Left cardiac atrium (tissue), 4 donors: ENCODE measurements at places on chromosomes 3 and 15. TPM values are rescaled to one million over a fixed set of nuclear protein-coding genes. Genes with fewer than 3 reads are reported as not detected.

HCN4 gene
- total RNA-seq, result 5.9 TPM

SH3GL3 gene
- 0.38 TPM for total RNA-seq

GATA2 gene
- total RNA-seq, result 23.8 TPM

DPPA4 gene
- total RNA-seq, result not detected

PRR20G gene
- total RNA-seq, result not detected

GOLGA6L9 gene
- total RNA-seq, result 0.97 TPM

DNA sequence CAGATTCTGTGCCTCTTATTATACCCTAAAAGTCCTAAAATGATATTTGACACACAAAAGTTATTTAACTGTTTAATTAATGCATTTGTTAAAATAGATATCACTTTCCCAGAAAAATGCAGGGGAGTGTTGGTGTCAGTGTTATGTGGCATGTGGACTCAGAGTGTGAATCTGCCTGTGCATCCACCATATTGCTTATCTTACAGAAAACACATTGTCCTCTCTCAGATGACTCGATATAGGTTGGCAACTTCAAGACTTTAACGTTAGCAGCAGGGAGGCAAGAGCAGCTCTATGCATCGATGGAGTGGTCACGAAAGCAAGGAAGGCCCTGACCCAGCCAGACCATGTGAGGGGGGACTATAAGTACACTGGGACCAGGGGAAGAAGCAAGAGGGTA, 165.4 kb upstream of the DCBLD2 start:
- DNase-seq, result no peak

DNA sequence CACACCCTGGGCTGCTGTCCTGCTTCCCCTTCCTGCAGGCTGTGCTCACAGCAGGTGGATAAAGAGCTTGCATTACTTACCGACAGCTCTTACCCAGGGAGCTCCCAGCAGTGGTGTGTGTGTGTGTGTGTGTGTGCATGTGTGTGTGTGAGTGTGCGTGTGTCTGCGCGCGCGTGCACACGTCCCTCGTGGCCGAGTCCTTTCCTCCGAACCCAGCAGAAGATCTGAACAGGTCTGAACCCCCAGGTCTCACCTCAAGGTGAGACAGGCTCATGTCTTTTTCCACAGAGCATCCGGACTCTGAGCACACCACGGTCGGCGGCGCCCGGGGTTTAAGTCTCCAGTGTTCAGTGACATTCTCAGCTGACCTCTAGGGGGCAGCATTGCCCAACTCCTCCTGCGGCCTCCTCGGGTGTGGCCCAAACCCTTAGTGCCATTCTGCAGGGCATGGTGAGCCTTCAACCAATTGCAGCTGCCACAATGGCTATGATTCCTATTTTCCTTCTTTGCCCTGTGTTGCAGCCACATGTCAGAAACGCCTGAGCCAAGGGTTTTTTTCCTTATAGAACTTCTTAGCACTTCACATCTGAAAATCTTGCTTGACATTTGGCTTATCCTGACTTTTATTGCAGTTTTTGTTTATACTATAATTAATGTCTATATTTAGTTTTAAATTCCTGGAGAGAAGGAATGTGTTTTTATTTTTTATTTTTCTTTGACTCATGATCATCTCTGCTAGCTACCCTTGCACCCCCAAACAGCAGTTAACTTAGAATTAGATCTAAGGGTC, 64.1 kb upstream of the KLHL25 start:
- peak; percentile 66 for DNase-seq

DNA sequence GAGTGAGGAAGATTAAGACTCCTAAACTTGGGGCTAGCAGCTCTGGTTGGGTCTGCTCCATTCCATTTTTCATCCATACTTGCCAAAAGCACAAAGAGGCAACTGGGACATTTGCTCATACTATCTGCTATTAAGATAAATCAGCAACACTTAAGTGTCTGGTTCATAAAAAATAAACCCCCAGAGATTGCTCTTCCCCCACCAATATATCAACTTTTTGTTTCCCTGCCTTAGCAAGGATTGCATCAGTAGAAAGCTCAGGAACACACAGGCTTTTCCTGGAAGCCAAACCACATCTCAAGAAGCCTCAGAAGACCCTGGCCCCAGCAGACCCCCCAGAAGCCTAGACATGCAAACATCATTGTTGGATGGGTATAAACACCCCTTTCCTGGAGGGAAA, 232.4 kb upstream of the WNT5A start:
- no peak for DNase-seq

- no peak for DNase-seq
Measured at GRCh38 chr3:15977598-15978232, 179.9 kb upstream of the ANKRD28 start.

GRCh38 chr3:182862159-182862860, 69.0 kb downstream of the ATP11B start:
- no peak for DNase-seq

DNA sequence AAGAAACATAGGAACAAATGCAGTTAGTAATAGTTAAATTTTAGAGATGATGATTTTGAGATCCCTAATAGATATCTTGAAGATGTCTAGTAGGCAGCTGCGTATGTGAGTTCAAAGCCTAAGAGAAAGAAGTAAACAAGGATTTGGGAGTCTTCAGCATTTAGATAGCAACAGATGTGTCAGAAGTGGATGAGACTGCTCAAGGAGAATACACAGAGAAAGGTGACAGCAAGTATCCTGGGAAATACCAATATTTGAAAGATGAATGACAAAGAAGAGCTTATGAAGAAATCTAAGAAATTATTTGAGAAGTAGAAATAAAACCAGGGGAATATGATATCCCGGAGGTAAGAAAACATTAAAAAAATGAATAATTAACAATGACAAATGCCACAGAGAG, 130.9 kb downstream of the PCCB start:
- DNase-seq, result no peak

DNA sequence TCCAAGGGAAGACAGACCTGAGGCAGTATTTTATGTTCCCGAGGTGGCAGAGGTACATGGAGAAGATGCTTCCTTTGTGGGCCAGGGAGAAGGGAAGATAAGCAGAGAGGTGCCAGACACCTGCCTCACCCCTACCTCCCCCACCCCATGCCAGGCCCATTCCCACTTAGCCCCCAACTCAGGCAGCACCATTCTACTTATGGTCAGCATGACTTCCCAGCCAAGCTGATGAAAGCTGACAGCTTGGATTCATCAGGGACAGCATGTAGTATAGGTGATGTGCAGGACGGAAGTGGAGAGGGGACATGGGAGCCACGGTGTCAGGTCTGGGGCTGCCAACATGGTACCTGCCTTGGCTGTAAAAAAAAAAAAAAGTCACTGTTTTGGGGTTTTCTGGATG, 57.5 kb upstream of the CSPG4 start:
- no peak for DNase-seq

- DNase-seq, result no peak
Measured at GRCh38 chr3:37862903-37863815, 1.5 kb downstream of the CTDSPL start.

DNA sequence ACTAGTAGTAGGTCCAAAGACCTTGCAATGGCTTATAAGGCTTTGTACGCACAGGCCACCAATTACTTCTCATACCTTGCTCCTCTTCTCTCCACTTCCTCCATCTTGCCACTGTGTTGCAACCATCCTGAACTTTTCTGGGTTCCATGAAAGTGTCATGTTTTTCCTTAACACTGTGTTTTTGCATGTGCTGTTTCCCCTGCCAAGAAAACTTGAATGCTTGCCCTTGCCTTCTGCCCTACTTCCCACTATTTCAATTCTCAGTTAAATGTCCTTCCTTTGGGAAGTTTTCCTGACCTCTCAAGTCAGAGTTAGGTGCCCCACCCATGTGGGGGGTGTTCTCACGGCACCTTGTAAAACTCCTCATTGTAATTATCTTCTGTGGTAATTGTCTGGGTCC, 182.8 kb downstream of the THRB start:
- no peak for DNase-seq

- DNase-seq, result peak; percentile 87
Measured at GRCh38 chr3:39146611-39147591, 6.5 kb downstream of the CSRNP1 start.

- peak; percentile 71 for DNase-seq
Measured at GRCh38 chr15:41585127-41586047, 26.4 kb downstream of the TYRO3 start.

DNA sequence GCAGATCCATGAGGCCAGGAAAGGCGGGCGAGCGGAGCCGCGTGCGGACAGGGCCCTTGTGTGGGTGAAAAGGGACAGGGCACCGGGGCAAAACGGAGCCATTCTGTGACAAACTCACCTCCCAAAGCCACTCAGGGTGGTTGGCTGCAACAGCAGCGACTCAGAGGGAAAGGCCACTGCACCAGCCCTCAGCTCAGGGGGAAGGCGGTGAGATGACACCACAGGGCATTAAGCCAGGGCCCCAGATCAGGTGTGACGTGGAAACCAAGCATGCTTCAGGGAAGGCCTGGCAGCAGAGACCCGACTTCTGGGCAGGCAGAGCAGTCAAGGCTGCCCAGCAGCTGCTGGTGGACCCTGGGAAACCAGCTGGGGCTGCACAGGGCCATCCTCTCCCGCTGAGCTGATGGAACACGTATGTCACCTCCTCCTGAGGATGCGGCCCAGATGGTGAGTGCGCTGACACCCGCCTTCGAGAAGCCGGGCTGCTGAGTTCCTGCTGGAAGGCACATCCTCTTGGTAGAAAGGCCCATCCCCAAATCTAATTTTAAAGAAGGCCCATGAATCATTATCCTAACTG, 82.3 kb downstream of the CHSY1 start:
- DNase-seq, result no peak

DNA sequence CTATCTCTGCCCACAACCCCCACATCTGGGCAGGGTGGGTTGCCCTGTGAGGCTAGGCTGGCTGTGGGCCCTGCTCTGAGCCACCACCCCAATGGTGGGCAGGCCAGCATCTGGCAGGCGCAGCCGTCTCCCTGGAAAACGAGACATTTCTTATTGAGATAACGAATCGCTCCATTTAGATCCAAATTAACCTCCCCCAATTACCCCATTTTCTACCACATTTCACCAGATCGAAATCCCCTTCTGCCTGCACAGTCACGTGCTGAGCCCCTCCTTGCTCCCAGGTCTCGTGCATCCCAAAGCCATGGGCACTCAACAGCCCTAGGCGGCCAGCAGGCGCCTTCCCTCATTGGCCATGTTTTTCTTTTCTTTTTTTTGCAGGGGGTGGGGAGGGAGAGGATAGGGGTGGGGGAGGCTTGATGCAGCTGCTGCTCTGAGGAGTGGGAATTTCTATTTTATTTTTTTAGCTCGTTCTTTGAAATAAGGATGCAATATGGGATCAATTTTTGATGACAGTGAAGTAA, 53.0 kb upstream of the TMEM115 start:
- no peak for DNase-seq

GRCh38 chr3:148158210-148158609, 539.5 kb upstream of the AGTR1 start:
- DNase-seq, result peak; percentile 20

DNA sequence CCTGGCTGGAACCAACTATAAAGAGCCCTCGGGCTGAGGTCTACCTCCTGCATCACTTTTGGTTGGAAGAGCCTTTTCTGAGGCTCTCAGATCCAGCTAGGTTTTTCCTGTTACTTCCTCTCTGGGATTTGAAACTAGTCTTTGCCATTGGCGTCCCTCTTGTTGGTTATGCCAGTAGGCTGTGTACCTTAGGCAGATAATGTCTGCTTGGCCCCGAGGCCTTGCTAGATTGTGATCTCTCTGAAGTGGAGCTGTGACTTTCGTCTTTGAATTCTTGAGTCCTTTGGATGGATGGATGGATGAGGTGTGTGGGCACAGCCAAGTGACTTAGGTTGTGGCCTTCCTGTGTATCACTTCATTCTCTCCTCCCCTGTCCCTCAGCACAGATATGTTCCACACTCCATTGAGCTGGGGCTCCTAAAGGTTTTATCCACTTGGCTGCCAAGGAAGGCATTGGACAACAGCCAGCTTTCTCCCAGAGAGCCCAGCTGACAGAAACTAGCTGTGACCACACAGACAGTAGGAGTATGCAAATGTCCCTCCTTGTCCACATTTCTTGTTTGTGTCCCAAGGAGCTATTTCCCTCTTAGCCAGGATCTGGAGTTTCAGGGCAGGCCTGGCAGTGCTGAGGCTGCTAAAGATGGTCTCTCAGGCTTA, 7.9 kb upstream of the DNAJC17 start:
- DNase-seq, result peak; percentile 58

DNA sequence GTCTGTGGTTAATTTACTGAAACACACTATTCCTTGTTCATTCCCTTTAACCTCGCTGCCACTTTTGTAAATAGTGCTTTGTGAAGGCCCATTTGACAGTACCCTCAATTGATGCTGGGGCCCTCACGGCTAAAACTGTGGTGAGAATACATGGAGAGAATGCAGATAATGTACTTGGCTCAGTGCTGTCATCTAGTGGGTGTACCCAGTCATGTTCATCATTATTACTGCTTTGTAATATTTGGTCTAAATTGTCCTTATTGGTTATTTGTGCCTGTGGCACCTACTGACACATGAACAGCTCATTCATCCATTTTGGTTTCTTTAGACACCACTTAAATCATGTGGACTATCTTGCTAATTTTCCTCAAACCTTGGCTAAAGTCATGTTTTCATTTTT, 543.6 kb downstream of the EDEM1 start:
- DNase-seq, result no peak

DNA sequence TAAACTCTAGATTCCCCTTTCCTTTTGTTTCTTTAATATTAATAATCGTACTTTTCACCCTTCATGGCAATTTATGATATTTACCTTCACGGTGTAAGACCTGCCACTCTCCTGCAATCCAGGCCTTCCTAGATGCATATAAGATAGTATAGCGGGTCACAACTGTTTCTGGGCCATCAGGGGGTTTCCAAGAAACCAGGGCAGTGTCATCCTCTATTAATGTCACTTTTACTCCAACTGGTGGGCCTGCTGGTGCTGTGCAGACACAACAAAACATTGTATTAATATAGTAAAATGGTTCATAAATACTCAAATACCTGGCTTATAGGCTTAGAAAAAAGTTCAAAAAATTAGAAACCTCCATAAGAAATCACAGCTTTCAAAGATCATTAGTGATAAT, 48.9 kb upstream of the PYGO1 start:
- no peak for DNase-seq
